Fibroblast of villous mesenchyme (primary cell): ENCODE measurements at places on chromosomes 6 and 20. TPM values are rescaled to one million over a fixed set of nuclear protein-coding genes. Genes with fewer than 3 reads are reported as not detected.

Gene TLDC2
- 0.32 TPM in 1 of 2 replicates, not detected in the other for total RNA-seq

GRCh38 chr6:170572704-170573466 lies 11.6 kb downstream of the PDCD2 start:
- no peak for DNase-seq

GRCh38 chr20:35144694-35145093 lies 2.4 kb downstream of the EDEM2 start:
- DNase-seq = no peak

DNA sequence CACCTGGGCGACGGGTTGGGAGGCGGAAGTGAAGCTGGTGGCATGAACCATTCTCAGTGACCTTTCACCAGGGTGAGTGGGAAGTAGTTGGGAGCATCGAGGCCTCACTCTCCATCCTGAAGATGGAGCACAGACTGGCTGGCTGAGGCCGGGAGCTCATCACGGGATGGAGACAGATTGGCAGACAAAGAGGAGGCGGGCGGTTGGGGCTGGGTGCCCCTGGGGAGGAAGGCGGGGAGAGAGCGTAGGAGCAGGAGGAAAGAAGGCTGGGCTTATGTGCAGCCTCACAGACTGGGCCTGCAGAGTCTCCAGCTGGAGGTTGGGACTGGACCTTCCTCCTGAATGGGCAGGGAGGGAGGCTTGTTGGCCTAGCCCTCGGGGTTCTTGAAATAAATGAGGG lies 44.2 kb upstream of the SCRT2 start:
- no peak for DNase-seq

- DNase-seq = peak; percentile 90
Measured at GRCh38 chr20:51860111-51860882, 58.0 kb upstream of the SALL4 start.

GRCh38 chr6:13229205-13230085 lies 98.9 kb downstream of the TBC1D7 start:
- DNase-seq = peak; percentile 5

DNA sequence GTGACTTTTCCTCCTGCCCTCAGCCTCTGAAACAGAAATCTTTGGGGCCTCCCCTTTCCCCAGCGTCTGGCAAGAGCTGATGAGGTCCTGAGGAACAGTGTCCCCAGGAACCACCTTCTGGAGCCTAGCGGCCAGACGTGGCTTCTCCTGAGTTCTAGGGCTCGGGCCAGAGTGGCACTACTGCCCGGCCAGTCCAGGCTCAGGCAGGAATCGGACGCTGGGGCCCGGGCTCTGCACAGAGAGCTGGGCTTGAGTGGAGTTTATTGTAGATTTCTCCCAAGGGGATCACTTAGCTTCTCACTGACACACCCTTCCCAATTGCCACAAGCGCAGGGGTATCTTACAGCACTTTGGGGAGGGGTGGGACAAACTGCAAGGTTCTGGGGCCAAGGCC lies 20.2 kb downstream of the SDCBP2 start:
- DNase-seq = no peak

- DNase-seq = no peak
Measured at GRCh38 chr20:49687595-49688567, 25.8 kb downstream of the B4GALT5 start.

Gene HTR1E
- total RNA-seq = not detected in 2 replicates

DNA sequence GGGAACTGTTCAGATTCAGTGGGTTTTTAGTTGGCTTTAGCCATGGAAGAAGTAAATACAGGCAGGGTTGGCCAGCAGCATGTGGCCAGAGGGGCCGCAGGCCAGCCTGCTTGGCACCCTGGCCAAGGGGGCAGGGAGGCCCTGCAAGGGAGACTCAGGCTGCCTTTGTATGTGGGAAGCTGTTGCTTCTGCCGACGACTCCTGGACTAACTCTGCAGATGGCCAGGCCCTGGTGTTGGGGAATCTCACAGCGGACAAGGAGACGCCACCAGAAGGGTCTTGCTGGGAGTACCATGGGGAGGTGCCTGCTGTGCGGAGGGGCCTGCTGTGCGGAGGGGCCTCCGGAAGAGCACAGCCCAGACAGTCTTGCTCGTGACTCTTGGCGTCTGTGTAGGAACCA lies 25.2 kb downstream of the PYGB start:
- no peak for DNase-seq

DNA sequence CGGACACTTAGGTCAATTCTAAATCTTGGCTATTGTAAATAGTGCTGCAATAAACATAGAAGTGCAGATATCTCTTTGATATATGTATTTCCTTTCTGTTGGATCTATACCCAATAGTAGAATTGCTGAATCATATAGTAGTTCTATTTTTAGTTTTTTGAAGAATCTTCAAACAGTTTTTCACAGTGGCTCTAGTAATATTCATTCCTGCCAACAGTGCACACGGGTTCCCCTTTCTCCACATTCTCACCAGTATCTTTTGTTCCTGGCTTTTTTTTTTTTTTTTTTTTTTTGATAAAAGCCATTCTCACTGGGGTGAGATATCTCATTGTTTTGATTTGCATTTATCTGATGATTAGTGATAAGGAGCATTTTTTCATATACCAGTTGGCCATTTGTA lies 1.8 kb upstream of the FBXL4 start:
- DNase-seq = no peak

GRCh38 chr6:143536866-143537691 lies 25.6 kb upstream of the FUCA2 start:
- DNase-seq = peak; percentile 46

Gene SPTLC3
- total RNA-seq = under 0.01 and 0.97 TPM in 2 replicates

- DNase-seq = peak; percentile 45
Measured at GRCh38 chr6:117547688-117548621, 54.4 kb downstream of the GOPC start.

GRCh38 chr6:38025451-38025850 lies 205.9 kb downstream of the ZFAND3 start:
- no peak for DNase-seq
